ENCODE measurements at places on chromosomes 4 and X. TPM values are rescaled to one million over a fixed set of nuclear protein-coding genes. Genes with fewer than 3 reads are reported as not detected.

The ATP2B3 gene
- not detected for total RNA-seq

The MEPE gene
- total RNA-seq = not detected

The QRFPR gene
- total RNA-seq = 4.3 TPM

The TBC1D25 gene
- 10.4 TPM for total RNA-seq

The CXCL13 gene
- total RNA-seq = 9.0 TPM

The TMEM31 gene
- not detected for total RNA-seq

The MID1 gene
- 18.3 TPM for total RNA-seq

The CLDN22 gene
- total RNA-seq = 0.16 TPM

The TMEM271 gene
- total RNA-seq = not detected

DNA sequence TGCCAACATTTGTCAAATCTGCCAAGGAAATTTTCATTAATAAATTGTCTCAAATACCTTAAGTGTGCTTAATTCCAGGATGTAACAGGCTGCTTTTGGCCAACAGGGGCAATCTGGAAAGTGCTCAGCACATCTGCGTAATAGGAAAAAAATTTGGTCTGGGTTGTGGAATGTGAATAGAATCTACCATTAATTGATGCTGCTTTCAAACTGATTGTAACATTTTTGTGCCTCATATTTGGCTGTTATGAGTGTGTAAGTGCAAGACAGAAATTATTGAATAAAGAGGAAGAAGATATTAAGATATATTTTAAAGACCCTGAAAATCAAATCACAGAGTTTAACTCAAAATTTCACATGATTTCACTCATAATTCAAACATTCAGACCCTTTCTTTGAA lies 41.1 kb downstream of the REELD1 start:
- no peak for ATAC-seq

GRCh38 chr4:21113496-21114223 lies 413.4 kb downstream of the PACRGL start:
- ATAC-seq = no peak

- ATAC-seq = peak; percentile 85
Observed at GRCh38 chrX:13923845-13924244, 105.8 kb downstream of the GEMIN8 start.

DNA sequence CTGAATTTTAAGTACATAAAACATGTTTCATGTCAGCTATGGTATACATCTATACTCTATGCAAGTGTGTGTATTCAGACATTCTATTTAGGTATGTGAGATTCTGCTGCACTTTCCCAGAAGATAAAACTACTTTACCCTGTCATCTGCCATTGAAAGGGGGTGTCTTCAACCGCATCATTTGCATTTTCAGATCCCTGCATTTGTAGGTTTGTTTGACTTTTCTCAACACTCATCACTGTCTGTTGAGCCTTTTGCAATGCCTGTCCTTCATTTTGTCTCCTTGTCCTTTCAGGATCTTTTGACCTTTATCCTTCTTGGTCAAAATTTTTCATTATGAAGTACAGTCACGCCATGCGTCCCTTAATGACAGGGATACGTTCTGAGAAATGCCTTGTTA lies 103.5 kb downstream of the TMA16 start:
- ATAC-seq = no peak

DNA sequence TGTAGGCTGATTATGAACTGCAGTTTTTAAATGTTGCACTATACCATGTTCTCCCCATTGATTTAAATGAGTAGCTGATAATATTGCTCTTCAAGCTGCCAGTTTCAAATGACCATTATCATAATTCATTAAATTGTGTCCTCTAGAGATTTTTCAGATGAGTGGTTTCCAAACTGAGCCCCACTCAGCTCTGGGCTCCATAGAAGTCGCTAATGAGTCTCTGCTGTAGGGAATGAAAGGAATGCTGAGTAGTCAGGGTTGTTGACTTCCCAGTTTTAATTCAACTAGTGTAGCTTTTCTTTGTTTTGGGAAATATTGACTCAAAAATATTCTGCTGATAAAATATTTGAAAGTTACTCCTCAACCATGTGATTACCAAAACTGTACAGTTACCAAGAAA lies 1081.1 kb downstream of the ARAP2 start:
- ATAC-seq = no peak

- no peak for ATAC-seq
Observed at GRCh38 chr4:156191044-156191781, 237.5 kb upstream of the CTSO start.

DNA sequence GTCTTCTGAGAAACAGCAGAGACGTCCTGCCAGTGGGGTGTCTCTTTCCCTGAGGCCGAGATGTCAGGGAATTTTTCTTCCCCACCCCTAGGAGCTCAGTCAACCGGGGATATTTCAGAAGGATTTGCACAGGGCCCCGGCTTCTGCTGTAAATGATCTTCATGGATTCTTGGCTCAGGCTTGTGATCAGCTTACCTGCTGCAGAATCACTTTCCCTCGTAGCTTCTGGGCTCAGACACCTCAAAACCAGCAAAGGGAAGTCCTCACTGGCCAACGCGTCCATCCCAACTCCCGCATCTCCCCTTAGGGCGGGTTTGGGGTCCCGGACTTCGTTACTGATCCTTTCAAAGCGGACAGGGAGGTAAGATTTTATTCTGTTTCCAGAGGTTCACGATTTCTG lies 212.7 kb downstream of the SHOX start:
- ATAC-seq = no peak

- ATAC-seq = no peak
Observed at GRCh38 chr4:5479518-5480060, 228.8 kb downstream of the EVC2 start.

- no peak for ATAC-seq
Observed at GRCh38 chr4:100023800-100024199, 73.7 kb upstream of the H2AZ1 start.

DNA sequence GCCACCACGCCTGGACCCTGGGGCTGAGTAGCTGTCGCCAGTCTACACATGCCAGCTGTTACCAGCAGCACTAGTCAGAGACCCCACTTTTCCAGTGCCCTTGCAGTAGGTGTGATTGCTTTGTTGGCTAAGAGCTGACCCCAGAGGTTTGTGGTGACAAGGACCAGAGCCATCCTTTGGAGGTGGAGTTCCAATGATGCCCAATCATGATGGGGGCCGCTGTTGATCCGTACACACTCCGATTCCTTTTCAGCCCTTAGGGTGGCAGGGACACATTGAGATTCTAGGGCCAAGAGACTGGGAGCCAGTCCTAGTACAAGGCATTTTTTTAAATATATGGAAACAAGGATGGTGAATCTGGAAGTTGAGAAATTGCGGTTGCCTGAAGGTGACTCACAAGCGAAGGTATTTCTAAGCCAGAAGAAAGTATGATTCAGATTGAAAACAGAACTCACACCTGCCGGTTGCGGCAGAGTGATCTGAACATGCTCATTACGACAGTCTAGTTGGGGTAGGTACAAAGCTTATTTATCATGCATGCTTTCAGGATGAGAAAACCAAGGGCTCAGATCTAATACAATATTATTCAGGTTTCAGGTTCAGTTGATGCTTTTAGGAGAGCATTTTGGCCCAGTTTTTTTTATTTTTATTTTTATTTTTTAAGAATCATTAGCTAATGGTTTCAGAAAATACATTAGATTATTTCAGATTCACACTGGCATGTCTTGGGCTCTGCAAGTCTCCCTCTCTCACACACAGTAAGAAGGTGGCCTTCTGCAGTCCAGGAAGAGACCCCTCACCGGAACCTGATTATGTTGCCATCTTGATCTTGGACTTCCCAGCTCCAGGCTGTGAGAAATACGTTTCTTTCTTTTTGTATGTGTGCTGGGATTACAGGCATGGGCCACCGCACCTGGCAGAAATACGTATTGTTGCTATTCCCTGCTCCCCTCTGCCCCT lies 43.4 kb downstream of the SHROOM2 start:
- ATAC-seq = peak; percentile 89

GRCh38 chr4:83644677-83645659 lies 109.1 kb downstream of the GPAT3 start:
- peak; percentile 59 for ATAC-seq

DNA sequence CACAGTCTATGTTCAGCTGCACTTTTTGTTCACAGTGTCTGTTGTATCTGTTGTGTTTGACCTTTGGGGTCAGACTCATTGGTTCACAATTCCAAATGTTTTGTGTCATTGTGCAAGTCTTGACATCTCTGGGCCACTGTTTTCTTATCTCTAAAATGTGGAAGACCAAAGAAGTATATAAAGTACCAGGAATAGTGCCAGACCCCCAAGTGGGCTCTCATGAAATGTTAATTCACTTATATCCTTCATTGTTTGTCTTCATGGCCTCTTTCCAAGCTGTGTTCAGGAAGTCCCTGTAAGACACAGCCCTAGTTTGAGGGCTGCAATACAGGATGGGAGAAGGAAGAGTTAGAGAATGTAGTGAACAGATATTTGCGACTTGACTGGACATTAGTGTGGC lies 468.3 kb upstream of the BOD1L1 start:
- ATAC-seq = no peak

DNA sequence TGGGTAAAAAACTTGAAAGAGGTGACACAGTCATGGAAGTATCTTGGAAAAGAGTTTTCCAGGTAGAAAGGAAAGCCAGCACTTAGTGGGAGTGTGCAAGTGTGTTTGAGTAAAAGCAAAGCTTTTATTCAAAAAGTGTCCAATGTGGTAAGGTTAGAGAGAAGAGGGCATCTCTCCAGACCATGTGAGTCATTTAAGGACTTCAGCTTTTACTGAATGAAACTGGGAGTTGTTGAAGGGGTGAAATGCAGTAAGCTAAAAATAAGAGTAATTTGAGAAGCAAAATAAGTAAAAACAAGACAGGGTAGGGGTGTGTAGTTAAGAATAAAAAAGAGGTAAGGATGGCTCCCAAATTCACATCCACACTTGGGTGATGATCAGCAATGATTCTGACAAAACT lies 238.9 kb downstream of the SLC7A11 start:
- ATAC-seq = no peak

DNA sequence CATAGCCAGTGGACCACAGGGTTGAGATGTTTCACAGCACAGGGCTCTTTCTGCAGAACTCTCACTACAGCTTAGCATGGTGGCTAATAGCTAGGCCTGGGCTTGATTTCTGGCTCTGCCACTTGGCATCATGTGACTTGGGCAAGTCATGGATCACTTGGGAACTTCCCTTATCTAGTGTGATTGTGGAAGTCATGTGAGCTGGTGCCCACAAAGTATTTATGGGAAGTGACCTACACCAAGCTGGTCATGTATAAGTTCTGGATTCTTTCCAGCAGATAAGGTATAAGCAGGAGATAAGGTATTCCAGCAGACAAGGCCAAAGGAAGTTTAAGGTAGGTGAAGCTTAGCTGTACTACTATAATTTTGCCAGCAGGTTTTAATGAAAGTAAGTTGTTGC lies 61.0 kb downstream of the REELD1 start:
- ATAC-seq = no peak

GRCh38 chr4:184884883-184885282 lies 59.1 kb upstream of the ACSL1 start:
- ATAC-seq = no peak

DNA sequence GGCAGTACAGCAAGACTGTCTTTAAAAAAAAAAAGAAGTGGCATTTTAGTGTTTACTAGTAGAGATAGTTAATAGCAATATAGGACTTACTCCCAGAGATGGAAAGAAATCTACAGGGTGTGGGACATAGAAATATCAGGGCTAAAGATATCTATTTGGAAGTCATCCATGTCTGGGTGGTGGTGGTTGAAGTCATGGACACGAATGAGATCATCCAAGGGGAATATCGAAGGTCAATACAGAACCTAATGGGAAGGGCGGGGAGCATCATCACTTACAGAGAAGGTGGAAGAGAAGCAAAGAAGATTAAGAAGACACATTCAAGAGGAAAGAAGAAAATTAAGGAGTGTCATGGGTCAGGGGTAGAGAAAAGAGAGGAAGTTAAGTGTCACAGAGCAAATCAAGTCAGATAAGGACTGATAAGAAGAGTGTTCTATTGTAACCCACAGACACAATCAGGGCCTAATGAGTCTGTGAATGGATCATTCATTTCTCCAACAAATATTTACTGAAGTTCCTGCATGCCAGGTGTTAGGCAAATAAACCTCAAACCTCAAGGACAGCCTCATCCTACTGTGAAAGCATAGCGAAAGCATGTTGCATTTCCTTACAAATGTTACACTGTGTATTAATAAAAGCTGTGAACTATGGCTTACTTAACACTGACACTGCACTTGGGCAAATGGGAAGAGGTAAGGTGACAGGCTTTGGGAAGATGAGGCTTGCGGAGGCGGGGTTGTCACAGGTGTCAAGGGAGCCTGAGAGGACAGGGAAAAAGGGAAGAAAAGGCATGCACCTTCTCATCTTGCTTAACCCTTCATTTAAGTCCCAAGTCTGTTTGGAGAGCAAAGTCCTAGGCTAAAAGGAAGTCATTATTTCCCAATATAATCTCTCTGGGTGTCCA lies 65.3 kb downstream of the ELOVL6 start:
- ATAC-seq = no peak

DNA sequence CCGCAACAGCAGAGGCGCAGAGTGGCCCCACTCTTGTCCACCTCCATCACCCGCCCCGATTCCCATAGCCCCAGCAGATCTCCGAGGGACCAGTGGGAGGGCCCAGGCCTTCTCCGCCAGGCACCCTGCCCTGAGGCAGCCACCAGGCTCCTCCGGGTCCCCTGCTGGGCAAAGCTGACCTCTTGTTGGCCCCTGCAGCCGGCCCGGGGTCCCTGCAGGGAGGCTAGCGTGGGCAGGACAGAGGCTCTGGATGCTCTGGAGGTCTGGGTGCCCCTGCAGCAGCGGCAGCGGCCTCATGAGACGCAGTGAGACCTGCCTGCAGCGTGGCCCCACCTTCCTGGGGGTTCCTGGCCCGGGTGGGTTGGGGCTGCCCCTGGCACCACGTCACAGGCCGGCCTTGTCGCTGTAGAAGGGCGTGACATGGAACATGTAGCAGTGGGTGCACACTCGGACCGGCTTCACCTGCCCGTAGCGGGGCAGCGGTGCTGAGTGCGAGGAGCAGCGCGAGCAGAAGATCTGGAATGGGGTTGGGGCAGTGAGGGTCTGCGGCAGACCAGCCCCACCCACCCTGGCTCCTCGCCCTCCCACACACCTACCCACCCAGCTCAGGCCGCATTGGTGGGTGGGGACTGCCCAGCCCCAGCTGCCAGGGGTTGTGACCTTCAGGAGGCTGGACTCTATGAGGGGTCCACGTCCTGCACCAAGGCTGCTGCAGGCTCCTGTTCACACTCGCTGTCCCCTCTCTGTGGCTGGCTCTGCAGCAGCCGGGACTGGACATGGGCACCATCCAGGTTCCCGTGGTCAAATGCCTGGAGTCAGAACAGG lies 8.6 kb upstream of the MXD4 start:
- ATAC-seq = no peak

- ATAC-seq = peak; percentile 72
Observed at GRCh38 chr4:55172694-55173287, 47.4 kb upstream of the KDR start.

DNA sequence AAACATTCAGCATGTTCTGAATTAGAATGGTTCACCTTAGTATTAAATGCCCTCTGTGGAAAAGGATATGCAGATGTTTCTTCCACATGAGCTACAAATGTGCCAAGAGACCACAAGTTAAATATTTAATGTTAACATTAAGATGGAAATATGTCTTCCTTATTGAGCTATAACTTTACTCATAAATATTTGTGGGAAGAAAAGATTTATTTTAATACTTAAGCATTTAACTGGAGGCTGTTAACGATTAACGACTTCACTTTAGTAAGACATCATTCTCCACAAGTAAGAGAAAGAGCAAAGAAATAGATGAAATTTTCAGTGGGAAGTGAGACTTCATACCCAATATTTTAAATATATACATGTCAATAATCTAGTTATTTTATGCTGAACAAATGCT lies 1046.0 kb upstream of the GRID2 start:
- ATAC-seq = no peak

Measured in esophagus mucosa (tissue), 1 donor.